H4 (cell line): ENCODE measurements at places on chromosomes 13 and 19. TPM values are rescaled to one million over a fixed set of nuclear protein-coding genes. Genes with fewer than 3 reads are reported as not detected.

Gene IL11
- 1.4 and 1.8 TPM in 2 replicates for total RNA-seq

Gene PGLYRP1
- not detected in 2 replicates for total RNA-seq

Gene KRTDAP
- not detected in 2 replicates for total RNA-seq

DNA sequence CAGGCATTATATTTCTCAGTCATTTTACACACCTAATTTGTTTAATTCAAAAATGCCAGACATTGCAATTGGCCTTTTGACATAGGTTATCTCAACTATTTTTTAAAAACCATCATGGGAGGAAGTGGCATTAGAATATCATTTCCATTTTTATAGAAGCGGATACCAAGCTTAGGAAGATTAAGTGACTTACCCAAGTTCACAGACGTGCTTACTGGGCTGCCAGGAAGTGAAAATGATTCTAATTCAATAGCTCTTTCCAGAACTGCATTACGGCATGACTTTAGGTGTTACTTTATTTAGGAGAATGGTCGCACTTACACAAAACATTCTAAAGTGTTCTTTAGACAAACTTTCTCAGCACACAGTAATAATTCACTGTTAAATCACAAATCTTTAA is 231.9 kb downstream of the KLF12 start:
- no peak for DNase-seq

- no peak for DNase-seq
Measured at GRCh38 chr19:45179892-45180370, 1.3 kb downstream of the BLOC1S3 start.

DNA sequence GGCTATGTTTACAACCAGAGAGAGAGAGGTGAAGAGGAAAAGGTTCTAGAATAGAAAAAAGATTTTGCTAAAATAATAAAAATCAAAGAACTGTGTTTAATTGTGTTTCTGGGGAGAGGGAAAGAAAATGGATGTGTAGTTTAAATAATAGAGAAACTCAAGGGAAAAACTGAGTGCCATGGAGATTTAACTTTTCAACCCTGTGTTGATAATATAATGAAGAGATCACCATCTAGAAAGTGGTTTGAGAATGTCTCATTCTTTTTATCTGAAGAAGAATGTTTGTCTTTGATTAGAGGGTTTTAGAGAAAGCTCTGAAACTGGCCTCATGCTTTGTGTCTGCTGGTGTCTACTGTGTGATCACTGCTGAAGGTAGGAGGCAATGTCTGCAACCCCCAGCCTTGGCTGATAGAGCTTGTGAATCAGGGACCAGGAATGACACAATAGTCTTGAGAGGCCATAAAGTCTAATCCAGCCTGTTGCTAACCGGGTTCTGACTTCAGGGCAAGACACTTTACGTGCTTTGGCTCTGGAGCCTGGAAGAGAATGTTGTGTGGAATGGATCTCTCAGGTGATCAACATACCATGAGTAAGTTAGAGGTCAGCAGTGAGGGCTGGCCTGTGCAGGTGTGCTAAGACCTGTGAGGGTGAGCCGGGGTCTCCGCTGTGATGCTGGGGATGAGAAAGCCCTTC is 5.4 kb downstream of the COL4A2 start:
- no peak for DNase-seq

GRCh38 chr13:20391597-20392452 is 133.8 kb downstream of the CRYL1 start:
- no peak for DNase-seq

- DNase-seq = no peak
Measured at GRCh38 chr13:47764817-47765216, 236.3 kb downstream of the SUCLA2 start.

DNA sequence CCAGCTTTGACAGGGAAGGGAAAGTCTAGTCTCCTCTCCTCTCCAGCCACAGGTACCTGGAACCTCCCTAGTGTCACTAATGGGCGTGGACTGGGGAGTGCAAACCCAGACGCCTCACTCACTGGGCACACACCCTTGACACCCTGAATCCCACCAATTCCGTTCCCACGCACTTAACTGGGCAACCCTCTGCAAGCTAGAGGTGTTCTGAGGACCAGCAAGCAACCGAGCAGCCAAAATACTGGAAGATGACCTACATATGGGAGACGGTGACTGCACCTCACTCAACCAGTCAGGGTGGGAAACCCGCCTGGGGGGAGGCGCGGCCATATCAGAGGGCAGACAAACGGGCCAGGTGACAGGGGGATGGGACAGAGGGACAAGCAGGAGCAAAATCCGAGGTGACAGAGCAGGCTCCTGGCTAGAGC is 991 bp downstream of the ABHD17A start:
- no peak for DNase-seq

DNA sequence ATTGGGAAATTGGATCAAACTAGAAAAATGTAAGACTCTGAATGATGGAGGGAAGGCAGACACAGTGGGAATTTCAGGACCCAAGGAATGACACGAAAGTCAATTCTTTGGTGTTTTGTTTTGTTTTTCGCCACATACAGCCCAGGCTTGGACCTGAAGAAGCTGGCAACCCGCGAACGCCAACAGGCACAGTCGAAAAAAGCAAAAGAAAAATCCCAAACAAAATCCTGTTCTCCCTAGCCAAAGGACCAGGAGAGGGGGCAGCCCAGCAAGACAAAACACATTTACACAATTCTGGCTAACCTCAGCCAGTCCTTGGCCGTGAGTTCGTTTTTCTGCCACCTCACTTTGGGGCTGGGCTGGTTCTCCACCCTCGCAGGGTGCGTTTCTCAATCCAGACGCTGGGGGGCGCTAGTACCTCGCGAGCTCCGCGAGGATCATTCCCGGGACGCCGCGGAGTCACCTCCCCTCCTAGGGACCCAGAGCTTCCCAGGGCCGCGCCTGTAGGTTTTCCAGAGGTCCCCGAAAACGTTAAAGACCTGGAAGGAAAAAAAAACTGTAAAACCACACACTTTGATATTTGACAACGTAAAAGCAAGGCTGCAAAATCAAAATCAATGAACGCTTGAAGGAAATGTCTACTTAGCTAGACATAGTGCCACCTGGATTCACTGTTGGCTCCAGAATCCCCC is 34.9 kb upstream of the TPM4 start:
- peak; percentile 71 for DNase-seq

DNA sequence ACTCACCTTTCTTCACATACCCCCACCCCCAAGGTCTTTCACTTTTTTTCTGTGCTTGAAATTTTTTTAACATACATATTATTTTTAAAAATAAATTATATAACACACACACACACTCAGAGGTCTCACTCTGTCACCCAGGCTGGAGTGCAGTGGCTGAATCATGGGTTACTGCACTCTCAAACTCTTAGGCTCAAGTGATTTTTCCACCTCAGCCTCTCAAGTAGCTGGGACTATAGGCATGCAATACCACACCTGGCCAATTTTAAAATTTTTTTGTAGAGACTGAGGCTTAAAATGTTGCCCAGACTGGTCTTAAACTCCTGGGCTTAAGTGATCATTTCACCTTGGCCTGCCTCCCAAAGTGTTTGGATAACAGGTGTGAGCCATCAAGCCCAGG is 32.9 kb upstream of the ZNF429 start:
- no peak for DNase-seq

- no peak for DNase-seq
Measured at GRCh38 chr19:1169411-1169791, 4.7 kb downstream of the SBNO2 start.

DNA sequence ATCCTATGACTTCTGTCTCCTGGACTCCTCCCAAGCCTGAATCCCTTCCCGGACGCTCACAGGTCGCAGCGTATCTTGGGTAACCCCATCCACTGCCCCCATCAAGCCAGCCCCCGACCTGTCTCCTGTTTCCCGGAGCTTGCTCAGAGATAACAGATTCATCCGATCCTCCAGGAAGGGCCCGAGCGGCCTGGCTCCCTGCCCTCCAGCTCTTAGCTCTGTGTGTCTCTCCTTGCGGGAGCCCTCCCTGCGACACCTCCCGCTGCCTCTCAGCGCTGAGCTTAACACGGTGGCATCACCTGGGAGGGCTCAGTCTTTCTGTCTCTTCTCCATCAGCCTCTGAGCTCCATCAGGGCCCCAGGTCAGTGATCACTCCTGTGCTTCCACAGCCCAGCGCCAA is 4.3 kb upstream of the TMEM255B start:
- DNase-seq = no peak

GRCh38 chr13:78540058-78540457 is 63.3 kb downstream of the POU4F1 start:
- no peak for DNase-seq

DNA sequence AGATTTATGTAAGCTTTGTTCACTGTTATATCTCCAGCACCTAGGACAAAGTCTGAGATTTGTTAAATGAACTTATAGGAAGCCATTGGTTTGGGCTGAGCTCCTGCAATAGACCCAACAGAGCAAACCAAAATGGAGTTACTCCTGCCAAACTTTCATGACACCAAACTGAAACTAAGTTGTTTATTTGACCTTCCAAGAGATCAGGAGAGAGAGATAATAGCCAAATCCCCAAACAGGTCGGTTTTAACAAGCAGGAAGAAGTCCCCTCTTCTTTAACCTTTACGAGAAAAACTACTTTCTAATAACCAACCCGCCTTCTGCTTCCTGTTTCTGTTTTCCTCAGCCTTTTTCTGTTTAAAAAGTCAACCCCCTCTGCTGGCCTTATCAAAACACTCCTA is 54.9 kb upstream of the ATP12A start:
- DNase-seq = no peak
